Calu3 (cell line): ENCODE measurements at places on chromosomes 1 and 21.

- no peak for DNase-seq
Measured at GRCh38 chr1:2408859-2409276, 3.5 kb downstream of the PEX10 start.

DNA sequence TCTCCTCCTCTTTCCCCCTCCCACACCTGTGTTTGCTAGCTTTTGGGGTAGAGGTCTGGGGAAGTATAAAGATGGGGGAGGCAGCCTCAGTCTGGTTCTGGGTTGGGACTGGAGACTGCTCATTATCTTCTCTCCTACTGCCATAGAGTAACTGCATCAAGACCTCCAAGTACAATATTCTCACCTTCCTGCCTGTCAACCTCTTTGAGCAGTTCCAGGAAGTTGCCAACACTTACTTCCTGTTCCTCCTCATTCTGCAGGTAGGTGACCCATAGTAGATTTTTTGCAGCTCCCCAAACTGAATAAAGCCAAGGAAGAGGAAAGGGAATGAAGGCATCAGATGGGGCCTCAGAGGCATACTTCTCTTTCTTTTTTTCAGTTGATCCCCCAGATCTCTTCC, 5.3 kb downstream of the ATP8B2 start:
- no peak for DNase-seq

DNA sequence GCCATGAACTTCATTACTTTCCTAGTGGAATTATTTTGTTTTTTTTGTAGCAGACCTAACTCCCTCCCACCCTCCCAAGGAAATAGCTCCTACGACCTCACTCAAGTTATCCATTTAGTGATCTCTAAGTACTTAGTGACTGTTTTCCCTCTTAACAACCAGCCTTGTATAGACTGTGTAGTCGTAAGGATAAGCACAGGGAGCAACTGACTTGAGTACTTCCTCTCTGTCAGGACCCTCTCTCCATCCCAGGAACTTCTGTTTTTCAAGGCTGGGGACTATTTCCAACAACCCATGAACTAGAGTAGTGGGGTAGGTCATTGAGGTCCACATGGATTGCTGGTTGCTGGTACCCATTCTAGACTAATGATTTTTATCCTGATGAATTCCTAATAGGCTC, 1.9 kb downstream of the AGO1 start:
- DNase-seq: no peak

DNA sequence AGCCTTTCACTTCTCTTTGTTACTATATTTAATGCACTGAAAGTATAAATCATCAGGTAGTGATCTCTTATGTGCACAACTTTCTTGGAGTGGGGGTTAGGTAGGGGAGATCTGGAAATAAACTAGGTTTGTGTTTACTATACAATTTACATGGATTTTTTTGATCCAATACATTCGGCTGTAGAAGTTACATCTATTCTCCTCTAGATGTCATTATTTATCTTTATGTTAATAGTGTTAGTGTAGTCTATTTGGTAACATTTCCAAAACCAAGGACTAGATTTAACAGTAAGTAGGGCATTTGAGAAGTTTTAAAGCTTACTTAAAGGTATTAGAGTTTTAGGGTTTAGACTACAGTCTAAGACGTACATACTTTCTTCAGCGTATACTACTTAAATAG, 5.4 kb downstream of the VPS45 start:
- DNase-seq: no peak

DNA sequence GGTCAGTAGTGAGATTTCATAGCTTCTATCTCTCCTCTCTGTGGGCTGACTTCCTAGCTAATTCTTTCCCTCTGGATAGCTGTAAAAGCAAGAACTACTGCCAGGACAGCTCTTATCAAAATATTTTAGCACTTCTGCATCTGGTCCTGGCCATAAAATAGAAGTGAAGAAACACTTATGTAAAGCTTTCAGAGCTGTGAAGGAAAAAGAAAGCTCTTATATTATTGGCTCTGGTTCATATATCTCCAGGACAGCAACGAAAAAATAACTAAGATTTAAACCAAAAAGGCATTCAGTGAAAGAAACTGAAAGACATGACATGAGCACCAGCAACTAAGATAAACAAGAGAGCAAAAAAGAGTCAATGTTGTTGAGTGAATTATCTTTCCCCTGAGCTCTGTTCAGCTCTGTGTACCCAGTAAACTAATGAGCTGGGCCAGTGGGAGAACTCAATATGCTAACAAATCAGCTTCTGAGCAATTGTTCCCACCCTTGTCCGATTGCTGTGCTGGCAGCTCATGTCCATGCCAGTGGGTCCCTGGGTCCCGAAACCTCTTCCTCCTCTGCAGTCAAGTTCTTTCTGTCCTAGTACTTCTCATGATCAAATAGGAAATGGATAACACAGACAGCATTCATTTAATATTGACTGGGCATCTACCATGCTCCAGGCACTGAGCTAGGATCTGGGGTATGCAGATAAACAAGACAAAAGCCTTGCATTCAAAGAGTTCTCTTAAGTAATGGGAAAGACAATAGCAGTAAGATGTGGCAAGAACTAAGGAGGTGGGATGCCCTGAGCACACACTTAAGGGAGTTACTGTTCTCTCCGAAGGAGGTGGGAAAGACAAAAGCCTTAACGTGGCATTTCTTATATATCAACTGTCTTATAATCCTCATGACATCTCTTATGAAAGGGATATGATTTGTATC, 45.3 kb upstream of the MAN1A2 start:
- DNase-seq: no peak

- no peak for DNase-seq
Measured at GRCh38 chr1:6170742-6171201, 9.3 kb downstream of the CHD5 start.

- no peak for DNase-seq
Measured at GRCh38 chr1:234427950-234428646, 50.9 kb downstream of the TARBP1 start.

GRCh38 chr21:37842163-37842919, 73.9 kb downstream of the KCNJ6 start:
- DNase-seq: no peak

DNA sequence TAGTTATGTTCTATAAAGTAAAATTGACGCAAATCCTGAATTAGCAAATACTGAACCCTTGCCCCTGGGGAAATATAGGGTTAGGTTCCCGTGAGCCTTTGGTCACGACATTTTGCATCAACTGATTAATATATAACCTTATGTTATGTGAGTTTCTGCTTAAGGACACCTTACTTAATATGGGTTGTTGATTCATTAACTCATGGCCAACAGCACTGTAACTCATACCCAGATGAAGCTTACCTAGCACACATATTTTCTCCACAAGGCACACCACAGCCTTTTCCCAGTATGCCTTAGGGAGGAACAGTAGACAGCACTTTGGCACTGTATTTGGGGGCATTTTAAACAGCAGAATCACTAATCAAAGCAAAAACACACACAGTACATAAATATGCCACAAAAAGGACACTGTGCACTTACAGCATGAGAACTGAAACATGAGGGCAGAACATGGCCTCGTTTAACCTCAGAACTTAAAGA, 15.1 kb downstream of the INAVA start:
- no peak for DNase-seq

GRCh38 chr1:61237659-61238358, 155.4 kb downstream of the NFIA start:
- no peak for DNase-seq

GRCh38 chr1:220692436-220693228, 2.5 kb downstream of the C1orf115 start:
- no peak for DNase-seq

GRCh38 chr1:101745551-101746270, 251.0 kb downstream of the OLFM3 start:
- no peak for DNase-seq

GRCh38 chr1:9561429-9561828, 22.2 kb downstream of the SLC25A33 start:
- DNase-seq: no peak

DNA sequence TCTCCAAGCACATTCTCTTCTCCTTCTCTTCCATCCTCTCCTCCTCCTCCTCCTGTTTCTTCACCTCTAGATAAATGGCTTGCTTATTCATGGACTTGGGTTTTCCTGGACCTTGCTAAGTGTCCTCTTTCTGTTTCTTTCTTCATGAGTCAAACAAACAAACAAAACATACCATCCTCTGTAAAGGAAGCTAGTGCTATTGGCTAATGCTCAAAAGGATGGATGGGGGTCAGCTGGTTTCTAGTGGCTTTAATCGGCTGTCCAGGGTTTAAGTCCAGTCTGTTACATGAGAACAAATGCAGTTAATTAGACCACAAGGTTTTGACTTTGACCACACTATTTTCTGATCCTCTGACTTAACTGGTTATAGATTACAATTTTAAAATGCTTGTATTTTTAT, 83.8 kb upstream of the TSPAN2 start:
- no peak for DNase-seq

DNA sequence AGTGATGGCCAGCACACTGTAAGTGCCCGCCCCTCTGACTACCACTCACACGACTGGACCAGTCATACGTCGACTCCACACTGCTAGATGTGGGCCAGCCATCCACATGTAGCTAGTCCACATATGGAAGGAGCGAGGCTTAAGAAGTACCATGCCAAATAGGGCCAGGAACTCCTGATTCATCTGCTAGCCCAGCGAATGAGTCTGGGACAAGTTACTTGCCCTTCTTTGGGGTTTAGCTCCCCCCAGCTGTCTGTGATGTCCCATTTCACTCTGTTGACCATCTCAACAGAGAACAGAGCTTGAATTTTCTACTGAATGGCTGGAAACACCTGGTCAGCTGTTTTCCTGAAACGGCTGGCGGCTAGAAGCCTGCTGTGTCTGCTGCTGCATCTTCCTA, 5.8 kb downstream of the CSRP1 start:
- DNase-seq: no peak

DNA sequence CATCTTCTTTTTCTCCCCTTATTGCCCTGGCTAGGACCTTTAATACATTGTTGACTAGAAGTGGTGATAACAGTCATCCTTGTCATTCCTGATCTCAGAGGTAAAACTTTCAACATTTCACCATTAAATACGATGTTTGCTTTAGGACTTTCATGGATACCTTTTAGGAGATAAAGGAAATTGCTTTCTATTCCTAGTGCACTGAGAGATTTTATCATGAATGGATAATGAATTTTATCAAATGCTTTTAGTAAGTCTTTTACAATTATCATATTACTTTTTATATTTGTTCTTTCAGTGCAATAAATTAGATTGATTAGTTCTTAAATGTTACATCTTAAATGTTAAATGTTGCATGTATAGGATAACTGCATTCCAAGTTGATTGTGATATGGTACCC, 147.2 kb upstream of the SERTAD4 start:
- DNase-seq: no peak

DNA sequence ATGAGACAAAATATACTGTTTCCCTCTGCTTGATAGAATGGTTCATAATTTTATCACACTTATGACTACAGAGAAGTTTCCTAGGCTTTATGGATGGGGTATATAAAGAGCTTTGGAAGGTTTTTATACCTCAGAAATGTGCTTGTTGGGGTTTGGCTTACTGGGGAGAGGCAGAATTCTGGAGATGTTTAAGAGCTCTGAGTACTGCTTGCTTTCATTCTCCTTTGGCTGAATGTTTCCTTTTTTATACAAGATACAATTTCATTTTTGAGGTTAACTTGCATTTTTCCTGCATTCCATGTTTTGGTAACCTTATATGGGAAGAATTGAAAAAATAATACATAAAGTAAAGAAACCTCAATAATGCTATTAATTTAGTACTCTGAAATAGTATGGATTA, 157.7 kb upstream of the COL11A1 start:
- no peak for DNase-seq

GRCh38 chr1:111145542-111145941, 5.5 kb downstream of the CEPT1 start:
- DNase-seq: no peak
